ENCODE measurements at places on chromosomes 5 and 9.

DNA sequence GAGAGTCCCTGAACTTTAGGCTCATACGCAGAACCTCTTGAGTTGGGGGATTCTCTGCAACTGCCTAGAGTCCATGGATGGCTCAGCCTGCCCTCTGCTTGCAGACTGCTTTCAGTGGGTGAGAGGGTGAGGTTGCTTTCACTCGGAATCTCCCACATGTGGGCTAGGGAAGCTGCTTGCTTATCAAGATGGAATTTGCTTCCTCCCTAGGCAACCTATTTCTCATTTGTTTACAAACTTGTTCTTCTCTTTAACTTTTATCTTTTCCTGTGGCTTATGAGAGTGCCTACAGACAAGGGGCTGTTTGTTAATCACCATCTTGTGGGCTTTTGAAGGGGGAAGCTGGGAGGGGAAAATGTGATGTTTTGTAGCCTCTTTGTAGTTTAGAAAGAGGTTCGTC lies 10.0 kb downstream of the TLE4 start:
- DNase-seq = peak; percentile 58

DNA sequence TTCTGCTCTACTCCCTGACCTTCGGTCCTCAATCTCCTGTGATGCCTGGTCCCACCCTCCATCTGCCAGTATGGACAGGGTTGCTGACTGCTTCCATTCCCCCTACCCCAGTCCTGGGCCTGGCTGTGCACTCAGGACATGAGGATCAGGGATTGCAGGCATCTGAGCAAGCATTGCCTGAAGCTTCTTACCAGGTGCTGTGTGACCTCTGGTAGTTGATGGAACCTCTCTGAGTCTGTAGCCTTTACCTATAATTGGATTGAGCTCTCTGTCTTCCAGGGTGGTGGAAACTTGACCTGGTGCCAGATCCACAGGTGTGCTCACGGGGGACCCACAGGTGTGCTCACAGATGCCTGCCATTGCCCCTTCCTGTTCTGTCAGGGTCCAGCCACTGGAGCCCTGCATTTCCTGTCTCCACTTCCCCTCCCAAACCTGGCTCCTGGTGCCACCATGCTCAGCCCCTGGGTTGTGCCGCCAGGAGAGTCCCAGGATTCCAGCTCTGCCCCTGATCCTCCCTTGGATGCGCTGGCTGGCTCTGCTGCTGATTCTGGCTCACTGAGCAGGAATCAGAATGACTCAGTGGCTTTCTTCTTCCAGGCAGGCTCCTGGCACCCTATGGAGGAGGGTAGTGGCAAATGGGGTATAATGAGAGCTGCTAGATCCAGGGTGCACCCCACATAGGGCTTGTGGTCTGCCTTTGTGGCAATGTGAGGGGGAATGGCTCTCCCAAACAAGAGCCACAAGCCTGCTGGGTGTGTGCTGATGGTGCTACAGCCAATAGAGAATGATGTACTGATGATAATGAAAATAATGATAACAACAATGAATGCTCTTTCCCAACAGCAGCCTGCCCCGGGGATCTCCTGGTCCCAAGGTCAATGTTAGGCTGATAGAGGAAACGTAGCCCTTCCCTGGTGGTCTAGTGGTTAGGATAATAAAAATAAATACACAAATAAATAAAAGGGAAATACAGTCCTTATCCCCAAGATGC lies 35.2 kb upstream of the PSD2 start:
- DNase-seq = no peak

DNA sequence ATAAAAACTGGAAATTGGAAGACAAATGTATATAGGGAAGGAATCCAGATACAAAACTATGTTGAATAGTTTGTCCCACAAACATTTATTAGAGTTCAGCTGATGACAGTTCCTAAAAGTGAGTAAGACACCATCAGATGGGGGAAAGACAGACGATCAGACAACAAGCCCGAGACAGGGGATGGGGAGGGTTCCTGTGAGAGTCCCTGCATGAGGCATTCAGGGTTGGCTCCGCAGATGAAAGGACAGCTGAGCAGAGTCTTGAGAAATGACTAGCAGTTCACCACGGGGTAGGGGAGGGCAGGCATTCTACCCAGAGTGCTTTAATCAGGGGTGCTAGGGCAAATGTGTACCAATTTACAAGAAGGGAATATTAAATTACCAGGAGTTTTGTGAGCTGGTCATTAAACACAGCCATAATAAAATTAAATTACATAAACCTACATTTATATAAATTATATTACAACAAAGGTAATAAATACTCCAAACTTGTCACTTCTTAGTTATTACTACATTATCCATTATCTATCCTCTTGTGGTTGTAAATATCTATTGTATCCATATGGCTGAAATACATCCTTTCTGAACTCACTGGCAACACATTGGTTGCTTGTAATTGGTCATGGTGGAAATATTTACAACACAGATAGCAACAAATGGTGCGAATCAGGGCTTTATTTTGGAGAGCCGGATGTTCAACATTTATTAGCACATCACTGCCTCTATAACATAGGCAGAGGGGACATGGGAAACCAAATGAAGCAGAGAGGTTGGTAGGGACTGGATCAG lies 27.8 kb downstream of the TNFSF15 start:
- DNase-seq = peak; percentile 4

DNA sequence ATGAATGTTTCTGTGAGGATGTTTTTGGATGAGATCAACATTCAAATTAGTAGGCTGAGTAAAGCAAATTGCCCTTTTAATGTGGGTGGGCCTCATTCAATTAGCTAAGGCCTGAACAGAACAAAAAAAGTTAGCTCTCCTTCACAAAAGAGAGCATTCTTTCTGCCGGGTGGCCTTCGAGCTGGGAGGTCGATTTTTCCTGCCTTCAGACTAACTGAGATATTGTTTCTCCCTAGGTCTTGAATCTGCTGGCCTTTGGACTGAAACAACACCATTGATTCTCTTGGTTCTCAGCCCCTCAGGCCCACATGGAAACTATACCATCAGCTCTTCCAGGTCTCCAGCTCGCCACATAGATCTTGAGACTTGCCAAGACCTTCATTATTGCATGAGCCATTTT lies 29.1 kb upstream of the FREM1 start:
- no peak for DNase-seq

DNA sequence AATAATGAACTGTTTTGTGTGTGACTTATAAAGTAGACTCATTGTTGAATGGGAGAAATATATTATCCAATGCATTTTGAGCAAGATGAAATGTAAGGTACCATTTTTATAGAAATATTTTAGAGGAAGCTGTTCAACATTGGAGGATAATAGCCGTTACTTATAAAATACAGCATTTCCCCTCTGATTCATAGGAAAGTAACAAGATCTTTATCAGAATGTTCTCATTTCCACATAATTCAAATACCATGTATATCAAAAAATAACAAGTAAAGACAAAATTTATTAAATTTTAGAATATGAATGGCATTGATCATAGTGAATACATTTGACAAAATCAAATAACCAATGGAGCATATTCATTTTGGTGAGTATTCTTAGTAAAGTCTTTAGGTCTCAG lies 346.7 kb upstream of the PTGER4 start:
- DNase-seq = no peak

DNA sequence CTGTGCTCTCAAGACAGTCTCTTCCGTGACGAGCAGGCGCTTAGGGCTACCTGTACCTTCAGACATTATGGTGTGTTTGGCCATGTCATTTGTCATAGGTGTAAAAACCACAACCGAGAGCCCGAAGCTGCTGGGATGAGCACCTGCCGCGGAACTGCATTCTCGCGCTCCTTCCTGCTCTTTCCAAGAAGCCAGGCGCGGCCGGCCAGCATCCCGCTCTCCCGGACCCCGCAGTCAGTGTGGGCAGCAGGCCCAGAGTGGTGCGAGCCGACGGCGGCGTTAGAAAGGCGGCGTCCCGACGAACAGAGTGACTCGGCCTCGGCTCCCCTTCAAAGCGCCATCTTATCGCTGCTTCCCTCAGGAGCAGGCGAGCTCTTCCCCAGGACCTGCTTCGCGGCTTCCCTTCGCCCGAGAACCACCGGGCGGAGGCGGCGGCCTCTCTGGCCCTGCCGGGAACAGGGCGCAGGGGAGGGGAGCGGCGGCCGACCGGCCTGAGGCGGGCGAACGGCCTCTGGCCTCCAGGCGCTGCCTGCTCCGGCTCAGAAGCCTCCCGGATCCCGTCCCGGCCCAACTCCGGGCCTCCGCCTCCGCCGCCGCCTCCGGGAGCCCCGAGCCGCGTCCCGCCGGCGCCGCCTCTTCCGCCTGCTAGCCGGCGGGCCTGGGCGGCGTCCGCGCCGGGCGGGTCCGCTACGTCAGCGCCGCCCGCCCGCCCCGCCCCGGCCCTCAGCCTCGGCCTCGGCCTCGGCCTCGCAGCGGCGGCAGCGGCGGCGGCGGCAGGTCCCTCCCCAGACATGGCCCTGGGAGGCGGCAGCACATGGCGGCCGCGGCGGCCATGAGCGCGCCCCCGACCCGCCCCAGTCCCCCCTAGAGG lies at the start of gene FAM120A:
Gene FAM120A, plus strand, starts transcription at position 741 of the 871 bp plus-strand sequence. CDS start 231 bp downstream, outside the sequence.
- DNase-seq = peak; percentile 83

- DNase-seq = no peak
Measured at GRCh38 chr5:116454417-116454927, 120.2 kb downstream of the SEMA6A start.

DNA sequence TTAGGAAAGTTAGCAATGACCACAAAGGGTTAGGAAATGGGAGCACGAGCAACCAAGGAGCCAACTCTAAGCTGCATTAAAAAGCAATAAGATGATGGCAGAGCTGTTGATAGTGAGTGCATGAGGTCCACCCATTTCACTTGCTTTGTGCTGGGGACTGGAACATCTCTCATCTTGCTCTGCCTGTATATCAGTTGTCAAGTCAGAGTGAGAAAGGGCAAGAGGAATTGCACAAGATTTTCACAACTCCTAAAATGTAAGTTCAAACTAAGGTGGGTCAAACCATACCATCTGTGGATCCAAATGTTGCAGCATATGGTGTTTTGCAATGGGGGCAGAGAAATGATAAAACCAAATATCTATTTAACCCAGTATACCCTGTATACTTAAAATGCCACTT lies 2.8 kb upstream of the ESM1 start:
- DNase-seq = no peak

GRCh38 chr5:66440202-66440680 lies 156.0 kb upstream of the MAST4 start:
- no peak for DNase-seq

- no peak for DNase-seq
Measured at GRCh38 chr9:120711841-120712538, 2.3 kb downstream of the MEGF9 start.

DNA sequence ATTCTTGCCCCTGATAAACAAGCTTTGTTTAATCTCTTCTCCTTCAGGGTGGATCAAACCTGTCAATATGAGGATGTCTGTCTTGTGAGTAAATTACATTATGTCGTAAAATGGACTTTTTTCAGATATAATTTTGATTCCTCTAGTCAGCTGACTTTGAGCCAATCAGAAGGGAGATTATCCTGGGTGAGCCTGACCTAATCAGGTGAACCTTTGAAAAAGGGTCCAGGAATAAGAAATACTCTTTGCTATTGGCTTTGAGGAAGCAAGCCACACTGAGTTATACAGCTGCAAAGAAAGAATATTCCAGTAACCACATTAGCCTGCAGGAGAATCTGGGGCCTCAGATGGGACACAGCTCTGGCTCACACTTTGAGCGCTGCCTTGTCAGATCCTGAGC lies 304.3 kb upstream of the ARRDC3 start:
- no peak for DNase-seq

- DNase-seq = no peak
Measured at GRCh38 chr9:71762900-71763653, 5.2 kb downstream of the CEMIP2 start.

GRCh38 chr9:35841645-35841900 lies 12.5 kb downstream of the TMEM8B start:
- no peak for DNase-seq

DNA sequence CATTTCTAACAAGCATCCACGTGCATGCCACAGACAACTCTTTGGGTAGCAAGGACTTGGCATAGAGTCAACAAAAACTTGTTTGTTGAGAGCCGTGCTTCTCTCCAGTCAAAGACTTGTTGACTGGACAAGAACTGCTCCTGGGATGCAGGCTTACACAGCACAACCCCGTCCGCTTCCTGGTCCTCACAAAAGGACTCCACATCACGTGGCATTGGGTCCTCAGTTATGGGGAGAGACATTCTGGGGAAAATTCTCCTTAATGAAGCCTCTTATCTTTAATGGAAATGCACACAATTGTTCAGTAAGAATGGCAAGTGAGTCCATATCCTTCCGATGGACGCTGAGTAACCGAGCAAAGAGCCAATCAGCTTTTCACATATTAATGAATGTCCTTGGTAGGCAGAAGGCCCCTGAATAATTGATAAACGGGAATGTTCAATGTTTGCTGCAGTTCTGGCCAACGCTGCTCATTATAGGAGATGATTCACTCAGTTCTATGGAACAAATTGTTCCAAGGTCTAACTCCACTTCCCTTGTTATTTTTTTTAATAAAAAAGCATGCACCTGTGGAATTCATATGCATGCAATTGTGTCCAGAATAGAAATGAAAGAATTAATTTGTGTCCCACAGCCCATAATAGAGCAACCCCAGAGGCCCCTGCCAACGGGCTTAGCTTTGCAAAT lies 97.0 kb upstream of the ZNF366 start:
- no peak for DNase-seq

- no peak for DNase-seq
Measured at GRCh38 chr5:14744296-14745187, 80.0 kb downstream of the OTULIN start.

GRCh38 chr5:65085516-65085850 lies 316.8 kb downstream of the CWC27 start:
- DNase-seq = no peak

DNA sequence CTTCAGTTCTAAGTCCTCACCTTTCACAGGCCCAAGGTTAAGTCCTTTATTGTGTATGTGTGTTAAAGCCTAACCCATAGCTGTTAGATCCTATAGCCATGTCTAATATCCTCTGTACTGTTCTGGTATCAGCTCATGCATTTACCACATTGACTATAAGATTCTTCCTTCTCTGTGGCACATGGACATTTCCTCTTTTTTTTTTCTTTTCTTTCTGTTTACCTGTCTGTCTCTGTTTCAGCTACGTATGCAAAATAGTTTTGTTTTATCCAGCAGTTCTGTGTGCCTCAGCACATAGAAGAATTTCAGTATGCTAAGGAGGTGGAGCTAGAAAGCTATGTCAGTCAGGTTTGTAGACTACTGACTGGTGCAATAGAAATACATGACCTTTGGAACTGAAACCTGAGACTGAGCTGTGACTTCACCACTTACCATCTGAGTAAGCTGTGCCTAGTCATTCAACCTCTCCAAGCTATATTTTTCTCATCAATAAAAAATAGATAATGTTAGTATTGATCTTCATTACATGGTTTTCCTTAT lies 155.6 kb upstream of the VLDLR start:
- DNase-seq = no peak

- DNase-seq = peak; percentile 53
Measured at GRCh38 chr5:75681125-75681830, 36.0 kb downstream of the POC5 start.
